ENCODE measurements at places on chromosomes 13 and 19.

DNA sequence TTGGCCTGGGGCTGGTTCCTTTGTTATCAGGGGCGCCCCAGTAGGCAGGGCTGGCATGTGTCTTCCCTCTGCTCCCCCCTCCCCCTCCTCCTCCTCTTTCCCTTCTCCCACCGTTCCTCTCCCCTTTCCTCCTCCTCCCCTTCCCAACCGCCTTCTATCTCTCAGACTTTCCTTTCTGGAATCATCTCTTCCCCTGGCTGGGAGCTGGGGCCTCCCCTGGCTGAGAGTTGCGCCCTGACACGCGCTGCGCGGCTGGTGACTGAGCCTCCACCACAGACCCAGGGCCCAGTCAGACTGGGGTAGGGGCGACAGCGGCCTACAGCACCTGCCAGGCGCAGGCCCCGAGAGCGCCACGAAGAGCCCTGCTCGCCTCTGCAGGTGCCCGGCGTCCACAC is 2.8 kb downstream of the PNMA8B start:
- no peak for DNase-seq

DNA sequence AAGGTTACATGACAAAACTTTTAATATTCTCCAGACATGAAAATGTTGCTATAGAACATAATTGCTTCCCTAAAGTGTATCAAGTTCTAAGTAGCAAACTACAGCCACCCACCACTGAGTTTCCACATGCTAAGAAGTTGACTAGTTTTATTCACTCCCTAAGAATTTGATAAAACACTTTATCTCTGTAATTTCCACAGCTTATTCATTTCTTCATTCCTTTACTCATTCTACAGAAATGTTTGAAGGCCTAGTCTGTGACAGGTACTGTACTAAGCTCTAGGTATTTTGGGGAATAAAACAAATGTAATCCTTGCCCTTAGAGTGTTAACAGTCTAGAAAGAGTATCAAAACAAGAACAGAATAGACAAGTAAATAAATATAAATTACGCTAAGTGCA is 101.8 kb upstream of the DIAPH3 start:
- DNase-seq = no peak

DNA sequence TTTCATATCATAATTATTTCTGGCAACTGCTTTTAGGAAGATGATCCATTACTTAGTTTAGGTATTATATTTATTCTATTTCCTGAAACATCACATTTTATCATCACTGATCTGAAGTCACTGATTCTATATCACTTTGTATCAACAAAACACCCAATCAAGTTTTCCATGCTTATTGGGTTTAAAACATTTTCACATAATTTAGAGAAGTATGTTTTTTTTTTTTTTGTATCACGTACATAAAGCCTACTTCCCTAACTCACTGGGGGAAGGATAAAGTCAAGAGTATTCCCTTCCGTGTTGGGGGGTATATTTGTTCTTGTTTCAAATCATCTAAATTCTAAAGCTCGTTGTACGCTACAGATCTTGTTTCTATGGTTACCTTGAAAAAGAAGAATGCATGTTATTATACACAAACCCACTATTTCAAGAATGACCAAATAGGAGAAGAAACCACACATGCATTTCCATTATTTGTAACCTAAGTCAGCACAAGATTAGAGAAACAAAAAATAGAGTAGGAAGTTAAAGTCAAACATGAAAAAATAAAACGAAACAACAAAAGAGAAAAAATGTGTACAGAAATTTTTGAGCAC is 637.2 kb upstream of the MIR17HG start:
- DNase-seq = no peak

DNA sequence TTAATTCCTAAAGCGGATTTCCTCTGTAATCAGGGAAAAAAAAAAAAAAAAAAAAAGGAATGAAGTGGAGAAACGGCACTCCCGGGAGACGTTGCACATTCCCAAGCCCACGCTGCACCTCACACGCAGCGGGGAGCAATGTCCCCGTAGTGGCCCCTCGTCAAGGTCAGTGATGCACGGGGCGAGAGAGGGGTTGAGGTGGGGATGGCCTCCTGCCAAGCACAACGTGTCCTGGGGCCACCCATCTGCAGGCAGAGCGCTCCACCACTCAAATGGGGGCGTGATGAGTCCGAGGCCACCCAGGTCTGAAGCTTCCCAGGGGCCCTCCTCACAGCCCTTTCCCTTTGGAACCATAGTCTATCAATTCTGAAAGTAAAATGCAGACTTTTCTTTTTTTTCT is 15.1 kb downstream of the PLK5 start:
- no peak for DNase-seq

DNA sequence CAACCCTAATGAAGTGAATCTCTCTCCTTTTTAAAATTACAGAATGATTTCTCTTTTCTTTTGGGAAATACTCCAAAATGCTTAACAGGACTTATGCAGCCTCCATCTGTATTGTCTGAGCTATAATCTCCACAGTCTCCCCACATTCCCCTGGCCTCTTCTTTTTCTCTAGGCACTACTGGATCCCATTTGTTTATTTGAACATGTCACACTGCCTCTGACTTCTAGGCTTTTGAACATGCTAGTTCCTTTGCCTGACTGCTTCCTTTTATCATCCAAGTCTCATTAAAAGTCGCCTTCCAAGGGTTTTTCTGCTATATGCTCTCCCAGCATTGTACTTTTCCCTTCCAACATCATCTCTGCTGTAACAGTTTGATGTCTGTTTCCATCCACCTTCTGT is 548.7 kb downstream of the PCDH9 start:
- no peak for DNase-seq

DNA sequence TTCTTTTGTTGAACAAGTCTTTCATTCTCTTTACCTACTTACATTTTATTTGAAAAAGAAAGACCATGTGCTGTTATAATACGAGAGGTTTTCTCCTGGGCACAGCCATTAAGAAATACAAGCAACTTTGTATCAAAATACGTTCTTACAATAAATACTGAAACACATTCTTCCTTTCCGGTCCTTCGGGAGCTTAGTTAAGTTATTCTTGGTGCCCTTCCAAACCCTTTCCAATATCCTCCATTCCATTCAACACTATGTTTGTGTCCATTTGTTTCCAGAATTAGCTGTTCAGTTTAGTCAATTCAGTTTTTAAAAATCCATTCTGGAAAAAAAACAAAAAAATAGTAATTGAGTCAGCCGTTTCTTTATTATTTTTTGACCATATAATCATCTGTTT is 746.8 kb upstream of the SLC10A2 start:
- no peak for DNase-seq

- DNase-seq = peak; percentile 55
These were observed 6.7 kb downstream of the ZBTB32 start for GRCh38 chr19:35710784-35711723.

DNA sequence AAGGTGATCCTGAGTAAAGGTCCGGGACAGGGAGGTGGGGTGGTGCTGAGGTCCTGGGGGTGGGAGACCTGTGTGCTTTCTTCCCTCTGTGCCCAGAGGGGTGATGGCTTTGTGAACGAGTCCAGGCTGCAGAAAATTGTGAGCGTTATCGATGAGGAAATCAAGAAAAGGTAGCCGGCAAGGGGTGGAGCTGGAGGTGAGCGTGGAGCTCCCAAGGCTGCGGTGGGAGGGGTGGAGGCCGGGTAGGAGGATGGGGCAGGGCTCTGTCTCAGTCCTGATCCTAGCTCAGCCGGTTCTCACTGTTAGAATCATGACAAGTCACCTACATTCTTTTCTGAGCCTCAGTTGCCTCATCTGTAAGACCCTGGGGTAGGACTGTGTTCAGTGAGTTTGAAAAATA is 4.0 kb downstream of the SELENOV start:
- DNase-seq = no peak

DNA sequence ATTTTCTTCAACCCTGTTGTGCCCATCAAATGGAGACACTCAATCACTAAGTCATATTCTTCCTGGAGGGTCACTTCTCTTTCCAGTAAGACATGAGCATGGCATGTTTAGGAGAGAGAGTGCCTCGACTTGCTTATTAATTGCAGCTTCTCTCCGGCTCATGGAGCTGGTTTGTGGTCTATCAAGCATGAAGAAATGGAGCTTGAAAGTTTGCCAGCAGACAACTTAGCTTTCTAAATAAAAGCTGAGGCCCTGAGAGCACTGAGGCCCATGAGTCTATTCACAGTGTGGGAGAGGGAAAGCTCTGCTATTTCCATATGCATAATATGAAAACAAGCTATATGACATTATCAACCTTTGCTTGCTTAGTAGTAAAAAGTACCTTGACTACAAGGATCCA is 378.5 kb downstream of the FGF9 start:
- DNase-seq = no peak

GRCh38 chr13:61149331-61149730 is 266.3 kb downstream of the PCDH20 start:
- no peak for DNase-seq

DNA sequence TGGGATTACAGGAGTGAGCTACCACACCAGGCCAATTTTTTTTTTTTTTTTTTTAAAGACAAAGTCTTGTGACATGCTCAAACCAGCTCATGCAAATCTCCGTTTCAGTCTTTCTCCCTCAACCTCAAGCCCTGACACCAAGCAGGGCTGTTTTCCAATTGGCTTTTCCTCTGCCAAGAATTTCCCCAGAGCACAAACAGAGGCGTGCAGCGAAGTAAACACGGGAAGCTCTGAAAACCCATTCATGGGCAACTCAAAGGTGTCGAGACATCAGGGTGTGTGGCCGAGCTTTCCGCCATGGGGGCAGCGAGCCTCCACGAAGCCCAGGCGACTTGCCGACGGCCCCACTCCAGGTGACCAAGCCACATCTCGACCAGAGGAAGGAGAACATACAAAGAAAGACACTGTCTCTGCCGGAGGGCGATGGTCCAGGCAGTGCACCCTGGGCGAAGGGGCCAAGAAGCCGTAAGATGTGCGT is 70.0 kb downstream of the INSR start:
- no peak for DNase-seq

GRCh38 chr13:107608736-107609135 is 606.6 kb downstream of the LIG4 start:
- no peak for DNase-seq
